ENCODE measurements at places on chromosomes 3 and 15.

DNA sequence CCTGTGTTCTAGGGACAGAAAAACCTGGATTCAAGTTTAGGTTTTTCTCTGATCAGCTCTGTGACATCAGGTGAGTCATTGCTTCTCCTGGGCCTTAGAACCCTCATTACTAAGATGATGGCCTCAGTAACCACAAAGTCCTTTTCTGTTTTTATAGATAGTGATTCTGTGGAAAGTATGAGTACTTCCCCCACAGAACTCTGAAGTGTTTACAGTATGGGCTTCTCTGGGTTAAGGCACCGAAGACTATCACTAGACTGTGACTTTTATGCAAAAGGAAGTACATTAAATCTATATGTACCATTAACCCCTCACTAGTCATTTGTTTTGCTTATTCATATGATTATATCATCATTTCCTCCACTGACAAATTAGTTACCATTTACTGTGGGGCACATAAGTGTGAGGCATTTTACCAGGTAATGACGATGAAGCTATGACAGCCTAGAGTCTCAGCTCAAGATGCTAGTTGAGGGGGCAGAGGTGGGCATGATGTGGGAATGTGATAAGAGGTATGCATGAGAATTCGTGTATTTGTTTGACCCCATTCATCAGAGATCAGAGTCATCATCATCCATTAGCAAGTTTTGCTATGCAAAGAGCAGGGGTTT, 15.0 kb upstream of the RORA start:
- DNase-seq = no peak

- peak; percentile 2 for DNase-seq
Observed at GRCh38 chr3:33001889-33002288, 50.4 kb downstream of the CCR4 start.

- DNase-seq = peak; percentile 94
Observed at GRCh38 chr15:66573719-66574595, 8.2 kb upstream of the LCTL start.

DNA sequence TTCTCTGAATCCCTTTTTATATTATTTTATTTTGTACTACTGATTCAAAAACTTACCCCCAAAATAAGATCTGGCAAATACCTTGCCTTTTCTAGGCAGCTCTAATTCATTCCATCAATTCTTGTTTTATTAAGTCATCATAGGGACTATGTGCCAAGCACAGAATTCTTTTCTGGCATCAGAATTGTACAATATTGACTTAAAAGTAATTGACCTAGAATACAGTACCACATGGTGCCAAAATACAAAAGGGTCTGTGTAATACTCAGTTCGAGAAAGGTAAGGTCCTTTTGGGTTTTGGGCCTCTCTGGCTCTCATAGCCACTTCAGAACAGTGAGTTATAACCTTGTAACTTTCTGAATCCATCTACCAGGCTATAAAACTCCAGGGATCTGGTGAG, 46.2 kb downstream of the KBTBD8 start:
- peak; percentile 19 for DNase-seq

DNA sequence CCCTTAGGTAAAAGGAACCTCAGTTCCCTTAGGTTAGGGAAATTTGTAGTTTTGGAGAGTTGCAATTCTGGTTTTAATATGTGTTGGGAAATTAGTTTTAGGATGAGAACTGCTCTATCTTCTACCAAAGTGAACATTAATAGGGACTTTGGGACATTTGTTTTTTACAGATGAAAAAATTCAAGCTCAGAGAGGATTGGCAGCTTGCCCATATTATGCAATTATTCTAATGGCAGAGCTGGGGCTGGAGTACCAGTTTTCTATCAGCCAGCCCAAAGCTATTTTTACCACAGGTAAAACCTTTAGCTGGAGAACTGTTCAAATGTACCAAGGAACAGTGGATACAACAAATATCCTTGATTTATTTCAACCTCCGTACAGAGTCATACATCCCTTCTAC, 127.0 kb downstream of the CPNE4 start:
- DNase-seq = peak; percentile 13

DNA sequence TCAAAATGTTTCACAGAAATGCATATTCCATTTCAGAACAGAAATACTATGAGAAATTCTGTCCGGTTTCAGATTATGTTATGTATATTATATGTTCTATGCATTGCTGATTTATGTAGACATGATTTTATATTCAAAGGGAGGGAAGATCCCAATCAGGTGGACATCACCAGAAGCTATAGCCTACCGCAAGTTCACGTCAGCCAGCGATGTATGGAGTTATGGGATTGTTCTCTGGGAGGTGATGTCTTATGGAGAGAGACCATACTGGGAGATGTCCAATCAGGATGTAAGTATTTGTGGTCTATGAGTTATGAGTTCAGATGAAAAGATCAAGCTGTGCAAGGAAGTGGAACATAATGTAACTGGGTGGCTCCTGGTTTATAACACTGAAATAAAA, 341.7 kb downstream of the EPHA3 start:
- DNase-seq = no peak

DNA sequence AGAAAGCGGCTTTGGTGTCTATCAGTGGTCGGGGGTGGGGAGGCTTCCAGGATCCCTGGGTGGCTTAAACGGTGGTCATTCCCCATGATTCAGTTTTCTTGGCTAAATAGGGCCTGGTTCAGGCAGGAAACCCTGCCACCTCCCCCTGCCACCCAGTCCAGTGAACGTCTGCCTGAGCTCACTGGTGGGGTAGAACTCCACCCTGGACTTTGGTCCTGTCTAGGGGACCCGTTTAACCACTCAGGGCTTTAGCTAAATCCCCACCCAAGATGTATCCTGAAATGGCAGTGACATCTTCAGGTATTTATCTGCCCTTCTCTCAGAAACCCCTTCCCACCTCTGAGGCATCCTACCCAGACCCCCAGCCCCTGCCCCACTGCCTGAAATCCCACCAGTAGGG, 30.5 kb upstream of the LINGO1 start:
- DNase-seq = no peak

- no peak for DNase-seq
Observed at GRCh38 chr3:62073038-62073437, 300.3 kb downstream of the FEZF2 start.

DNA sequence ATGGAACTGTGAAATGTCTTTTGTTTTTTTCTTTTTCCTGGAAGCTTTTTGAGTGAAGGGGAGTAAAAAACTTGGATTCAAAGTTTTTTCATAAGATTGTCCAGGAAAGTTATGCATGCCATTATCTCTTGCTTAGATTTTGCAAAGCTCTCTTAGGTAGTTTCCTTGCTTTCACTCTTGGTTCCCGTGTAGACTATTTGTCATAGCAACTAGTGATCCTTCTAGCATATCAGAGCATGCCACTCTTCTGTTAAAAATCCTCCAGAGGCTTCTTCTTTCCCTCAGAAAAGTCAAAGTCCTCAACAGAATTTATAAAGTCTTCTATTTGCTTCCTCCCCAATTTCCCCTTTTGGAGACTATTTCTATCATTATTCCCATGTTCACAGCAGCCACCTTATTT, 21.1 kb downstream of the GTF2E1 start:
- no peak for DNase-seq

DNA sequence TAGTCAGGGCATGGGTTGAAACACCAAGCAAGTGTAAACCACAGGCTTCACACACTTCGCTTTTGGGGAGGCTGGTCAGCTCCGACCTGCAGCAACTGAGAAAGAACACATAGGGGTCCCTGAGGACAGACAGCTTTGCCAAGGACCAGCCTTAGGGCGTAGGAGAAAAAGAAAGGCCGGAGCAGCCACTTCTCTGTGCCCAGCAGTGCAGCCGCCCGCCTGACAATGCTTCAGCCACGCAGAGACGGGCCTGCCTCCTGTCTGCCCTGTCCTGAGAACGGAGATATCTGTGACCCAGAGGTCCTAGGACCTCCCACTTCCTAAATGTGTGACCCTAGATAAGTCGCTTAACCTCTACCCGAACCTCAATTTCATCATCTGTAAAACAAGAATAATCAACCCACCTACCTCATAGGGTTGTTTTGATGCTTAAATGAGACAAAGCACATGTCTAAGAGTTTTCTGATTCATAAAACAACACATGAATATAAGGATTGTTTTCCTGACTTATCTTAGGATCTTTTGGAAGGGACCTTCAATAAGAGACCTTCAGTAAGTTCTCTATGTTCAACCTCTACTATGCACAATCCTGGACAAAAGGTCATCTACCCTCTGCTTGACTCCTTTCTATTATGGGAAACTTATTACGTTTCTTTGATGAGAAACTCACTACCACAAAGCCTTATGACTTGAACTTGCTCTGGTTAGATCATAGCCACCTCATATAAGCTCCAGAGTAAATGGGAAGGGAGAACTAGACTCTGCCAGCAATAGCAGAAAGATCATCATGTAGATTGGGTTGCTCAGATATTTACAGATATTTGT, 32.9 kb upstream of the RFTN1 start:
- DNase-seq = no peak

- DNase-seq = no peak
Observed at GRCh38 chr15:73156431-73157191, 104.3 kb downstream of the NEO1 start.

DNA sequence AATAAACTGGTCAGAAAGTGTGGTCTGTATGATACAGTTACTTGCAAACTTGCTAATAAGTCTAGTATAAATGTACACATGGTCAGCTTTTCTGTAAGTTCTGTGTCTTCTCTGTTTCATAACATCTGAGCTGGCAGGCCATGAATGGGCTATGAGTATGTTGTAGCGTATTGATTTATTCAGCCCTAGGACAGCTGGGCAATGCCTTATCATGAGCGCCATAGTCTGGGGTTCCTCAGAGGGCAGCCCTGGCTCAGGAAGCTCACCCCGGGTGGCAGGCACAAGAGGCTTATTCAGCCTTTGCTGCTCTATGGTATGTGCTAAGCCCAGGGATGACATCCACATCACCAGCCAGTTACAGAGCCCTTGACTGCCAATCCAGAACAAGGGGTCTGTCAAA, 50.7 kb upstream of the CCR2 start:
- no peak for DNase-seq

- peak; percentile 67 for DNase-seq
Observed at GRCh38 chr3:160027541-160028195, 39.0 kb downstream of the IL12A start.

GRCh38 chr15:69305204-69305931, 6.7 kb downstream of the PAQR5 start:
- DNase-seq = peak; percentile 73

GRCh38 chr3:135597855-135598254, 367.7 kb upstream of the PPP2R3A start:
- DNase-seq = no peak

- no peak for DNase-seq
Observed at GRCh38 chr15:31567861-31568260, 241.2 kb downstream of the KLF13 start.

DNA sequence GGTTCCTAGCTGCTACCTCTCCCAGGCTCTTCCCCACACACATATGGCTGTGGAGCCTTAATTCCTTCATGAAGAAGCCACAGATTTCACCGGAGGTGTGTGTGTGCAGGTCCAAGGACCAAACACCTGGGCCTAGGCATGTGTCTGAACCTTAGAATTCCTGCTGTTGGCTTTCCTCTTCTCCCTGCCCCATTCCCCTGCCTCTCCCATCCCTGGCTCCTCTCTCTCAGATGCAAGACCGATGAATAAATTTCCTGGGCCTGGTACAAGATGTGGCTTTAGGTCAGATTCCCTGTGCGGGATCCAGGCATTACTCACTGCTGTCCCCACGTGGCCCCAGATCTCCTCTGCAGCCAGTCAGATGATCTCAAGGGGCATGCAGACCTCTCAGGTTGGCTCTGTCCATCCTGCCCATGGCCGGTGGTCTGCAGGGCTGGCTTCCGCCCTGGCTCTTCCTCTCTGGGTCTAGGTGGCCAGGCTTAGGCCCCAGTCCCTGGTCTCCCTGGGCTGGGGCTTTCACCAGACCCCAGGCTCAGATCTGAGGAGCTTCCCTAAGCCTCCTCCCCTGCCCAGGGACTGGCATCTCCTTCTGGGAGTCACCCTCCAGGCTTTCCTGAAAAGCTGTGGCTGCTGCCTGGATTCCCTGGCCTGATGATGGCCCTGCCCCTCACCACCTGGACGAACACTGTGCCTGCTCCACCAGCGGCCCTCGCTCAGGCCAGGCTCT, 20.5 kb downstream of the CCR9 start:
- DNase-seq = peak; percentile 37

DNA sequence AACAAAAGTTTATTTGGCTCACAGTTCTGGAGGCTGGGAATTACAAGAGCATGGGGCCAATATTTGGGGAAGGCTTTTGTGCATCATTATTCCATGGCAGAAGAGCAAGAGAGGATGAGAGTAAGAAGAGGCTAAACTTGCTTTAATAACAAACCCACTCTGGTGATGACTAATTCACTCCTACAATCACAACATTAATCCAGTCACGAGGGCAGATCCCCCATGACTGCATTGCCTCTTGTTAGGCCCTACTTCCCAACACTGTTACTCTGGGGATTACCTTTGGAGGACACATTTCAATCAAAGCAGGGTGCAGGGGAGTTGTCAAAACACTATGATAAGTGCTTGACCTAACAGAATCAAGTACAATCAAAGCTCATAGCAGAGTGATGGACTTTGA, 181.7 kb downstream of the BBX start:
- DNase-seq = peak; percentile 48

GRCh38 chr3:55474213-55474632, 12.9 kb downstream of the WNT5A start:
- DNase-seq = no peak

- peak; percentile 38 for DNase-seq
Observed at GRCh38 chr3:15952543-15953175, 154.9 kb upstream of the ANKRD28 start.

DNA sequence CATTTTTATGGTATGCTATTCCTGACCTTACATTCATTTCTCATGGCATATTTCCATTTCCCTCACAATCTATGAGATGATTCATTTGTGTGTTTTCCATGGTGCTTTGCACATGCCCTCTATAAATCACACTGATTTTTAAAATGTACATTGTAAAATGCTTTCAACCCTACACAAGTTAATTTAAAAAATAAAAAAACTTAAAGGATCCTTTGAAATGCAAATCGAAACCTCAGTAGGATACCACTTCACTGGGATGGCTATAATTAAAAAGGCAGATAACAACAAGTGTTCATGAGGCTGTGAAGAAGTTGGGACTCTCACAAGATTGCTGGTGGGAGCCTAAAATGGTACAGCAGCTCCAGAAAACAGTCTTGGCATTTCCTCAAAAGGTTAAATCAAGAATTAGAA, 83.5 kb downstream of the FMN1 start:
- peak; percentile 78 for DNase-seq

DNA sequence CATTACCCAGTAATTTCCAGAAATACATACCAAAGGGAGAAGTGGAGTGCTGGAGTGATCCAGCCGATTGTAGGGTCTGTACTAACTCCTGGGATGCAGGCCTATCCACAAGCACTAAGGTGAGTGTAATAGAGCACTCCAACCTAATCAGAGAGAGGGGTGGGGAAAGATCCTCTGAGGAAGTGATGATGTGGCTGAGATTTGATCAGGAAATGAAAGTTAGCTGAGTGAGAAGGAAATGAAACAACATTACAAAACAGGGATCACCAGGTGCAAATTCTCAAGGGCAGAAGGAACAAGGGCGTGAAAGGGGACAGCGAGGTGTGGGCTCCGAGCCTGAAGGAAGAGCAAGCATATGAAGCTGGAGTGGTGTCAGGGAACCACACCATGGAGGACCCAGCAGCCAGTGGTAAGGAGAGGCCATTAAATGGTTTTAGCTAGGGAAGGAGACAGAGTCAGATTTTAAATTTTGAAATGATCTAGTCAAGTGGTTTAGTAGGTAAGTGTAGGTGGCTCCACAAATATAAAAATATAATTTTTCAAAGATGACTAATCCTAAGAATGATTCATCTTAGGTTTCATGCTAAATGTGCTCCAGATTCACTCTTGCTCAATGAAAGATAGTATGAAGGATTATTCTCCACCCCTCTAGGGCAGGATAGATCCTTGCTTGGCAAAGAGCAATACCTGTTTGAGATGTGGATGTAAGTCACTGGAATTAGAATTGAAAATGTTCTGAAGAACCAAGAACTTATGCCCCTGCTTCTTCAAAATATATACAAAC, 348.7 kb downstream of the TBL1XR1 start:
- DNase-seq = no peak
